ENCODE measurements at places on chromosomes 6 and 20.
A peak's percentile ranks its signal among the peaks of the same experiment; 100 is the strongest.

DNA sequence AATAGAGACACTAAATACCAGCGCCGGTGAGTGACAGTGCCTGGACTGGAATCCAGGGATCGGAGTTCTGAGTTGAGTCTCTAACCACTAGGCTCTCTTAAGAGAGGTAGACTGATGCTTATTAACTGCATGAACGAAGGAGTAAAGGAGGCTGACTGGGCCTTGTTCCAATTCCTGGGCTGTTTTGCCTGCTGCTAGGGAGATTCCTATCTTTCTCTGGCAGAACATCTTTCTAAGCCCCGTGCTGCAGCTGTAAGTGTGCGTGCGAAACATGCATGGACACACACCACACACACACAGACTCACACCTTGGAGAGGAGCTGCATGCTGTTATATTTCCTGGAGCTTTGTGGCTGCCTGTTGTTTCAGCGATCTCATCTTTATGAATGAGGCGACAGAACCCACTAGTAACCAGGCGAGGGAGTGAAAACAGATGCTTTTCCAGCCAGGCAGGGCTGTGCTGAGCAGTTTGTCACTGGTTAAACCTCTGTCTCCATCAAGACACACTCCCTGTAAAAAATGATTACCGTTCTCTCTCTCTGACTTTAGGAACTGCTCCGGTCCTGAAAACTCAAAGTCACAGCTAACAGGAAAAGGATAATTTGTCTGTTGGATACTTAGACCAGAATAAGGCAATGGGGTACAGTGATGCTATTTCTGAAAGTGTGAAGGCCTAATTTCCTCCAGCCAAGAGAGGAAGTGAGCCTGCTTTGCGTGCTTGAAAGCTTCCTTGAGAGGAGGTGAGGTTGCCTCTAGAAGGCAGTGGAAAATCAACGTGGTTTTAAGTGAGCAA lies 157.4 kb upstream of the ZNF217 start:
- DNase-seq, result peak; percentile 5

DNA sequence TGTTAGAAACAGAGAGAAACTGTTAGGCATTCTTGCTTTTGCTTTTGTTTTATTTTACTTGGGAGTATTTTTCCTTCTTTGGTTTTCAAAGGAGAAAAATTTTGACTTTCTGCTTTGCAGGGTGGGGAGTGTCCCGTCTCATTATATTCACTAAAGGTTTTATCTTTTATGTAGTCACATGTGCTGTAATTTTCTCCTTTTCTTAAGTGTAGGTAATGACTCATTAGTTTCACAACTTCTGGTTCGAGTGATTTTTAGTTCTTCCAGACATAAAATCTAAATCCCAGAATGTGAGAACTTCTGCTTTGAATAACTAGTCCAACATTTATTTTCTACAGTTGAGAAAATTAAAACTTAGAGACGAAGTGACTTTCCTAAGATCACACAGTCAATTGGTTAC lies 37.7 kb downstream of the ADGRF1 start:
- DNase-seq, result no peak

DNA sequence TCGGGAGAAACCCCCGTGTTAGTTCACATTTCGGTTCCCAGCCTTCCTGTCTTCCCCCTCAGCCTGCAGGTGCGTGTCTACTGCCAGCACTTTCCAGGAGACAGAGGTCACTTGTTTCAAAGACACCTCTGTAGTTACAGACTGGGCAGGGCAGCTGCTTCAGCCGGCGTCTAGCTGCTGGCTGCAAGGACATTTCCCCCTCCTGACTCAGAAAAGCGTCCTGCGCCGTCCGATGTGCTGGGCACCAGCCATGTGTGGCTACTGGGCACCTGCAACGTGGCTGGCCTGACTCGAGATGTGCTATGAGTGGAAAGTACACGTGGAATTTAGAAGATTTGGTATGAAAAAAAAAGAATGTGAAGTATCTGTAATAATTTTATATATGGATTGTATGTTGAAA lies 37.6 kb downstream of the RRBP1 start:
- DNase-seq, result no peak

DNA sequence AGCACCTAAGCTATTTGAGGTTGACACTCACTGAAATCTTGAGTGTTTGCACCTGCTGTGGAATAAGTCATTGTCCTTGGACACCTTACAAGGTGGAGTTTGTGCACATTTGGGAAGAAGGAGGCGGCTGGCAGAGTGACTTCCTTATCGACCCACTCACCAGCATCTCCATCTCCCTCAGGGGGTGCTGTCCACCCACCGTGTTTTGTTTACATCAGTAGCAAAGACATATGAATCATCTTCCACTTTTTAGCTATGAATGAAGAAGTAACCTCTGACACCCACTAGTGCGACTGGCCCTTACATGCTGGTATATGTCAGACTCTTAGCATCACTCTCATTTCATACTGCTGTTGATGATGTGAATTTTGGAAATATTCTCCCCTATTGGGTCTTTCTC lies 119.5 kb upstream of the SGK1 start:
- DNase-seq, result no peak

DNA sequence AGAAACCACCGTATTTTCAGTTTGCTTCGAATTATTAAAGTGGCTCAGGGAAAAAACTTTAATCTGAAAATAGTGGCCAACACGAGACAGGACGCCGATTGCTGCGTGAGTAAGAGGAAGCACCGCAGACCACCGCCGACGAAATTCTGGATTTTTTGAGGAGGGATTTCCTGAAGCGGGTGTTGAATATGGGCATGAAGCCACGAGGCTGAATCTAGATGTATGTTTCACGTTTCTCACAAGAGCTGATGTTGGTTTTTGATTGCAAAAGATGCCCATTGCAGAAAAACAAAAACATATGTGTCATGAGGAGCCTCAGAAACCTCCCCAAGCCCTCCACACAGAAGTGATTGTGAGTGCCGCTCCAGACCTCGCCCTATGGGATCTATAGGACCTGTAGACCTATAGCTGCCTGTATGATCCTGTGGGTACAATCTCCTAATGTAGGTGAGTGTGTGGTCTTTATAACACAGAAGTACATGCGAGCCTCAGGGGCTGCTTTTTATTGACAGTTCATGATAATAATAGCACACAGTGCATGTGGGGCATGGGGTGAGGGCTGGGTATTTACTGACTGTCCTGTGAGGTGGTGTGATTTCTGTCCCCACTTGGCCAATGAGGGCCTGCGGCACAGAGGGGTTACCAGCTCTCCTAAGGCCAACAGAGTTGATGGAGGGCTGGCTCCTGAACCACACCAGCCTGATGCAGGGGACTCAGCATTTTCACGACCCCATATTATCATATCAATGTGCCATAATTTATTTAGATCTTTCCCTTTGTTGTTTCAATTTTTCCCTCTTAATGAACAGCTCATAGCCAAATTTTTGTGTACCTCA lies 243.9 kb downstream of the DLL1 start:
- DNase-seq, result no peak

GRCh38 chr6:84061174-84061573 lies 27.6 kb downstream of the MRAP2 start:
- DNase-seq, result no peak

- no peak for DNase-seq
Measured at GRCh38 chr20:13831476-13831875, 46.6 kb downstream of the NDUFAF5 start.

- DNase-seq, result no peak
Measured at GRCh38 chr6:37518116-37518515, 18.4 kb upstream of the CCDC167 start.

DNA sequence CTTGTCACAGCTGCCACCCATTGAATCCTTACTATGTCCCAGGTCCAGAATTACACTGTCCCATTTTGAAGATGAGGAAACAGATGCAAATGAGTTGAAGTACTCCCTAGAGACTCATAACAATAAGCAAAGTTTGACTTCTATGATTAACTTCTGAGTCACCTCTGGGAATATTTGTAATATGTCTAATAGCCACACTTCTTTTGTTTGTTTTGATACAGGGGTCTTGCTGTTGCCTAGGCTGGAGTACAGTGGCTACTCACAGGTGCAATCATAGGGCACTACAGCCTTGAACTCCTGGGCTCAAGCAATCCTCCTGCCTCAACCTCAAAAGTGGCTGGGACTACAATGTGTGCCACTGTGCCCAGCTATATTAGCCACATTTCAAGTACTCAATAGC lies 11.4 kb upstream of the SOX12 start:
- DNase-seq, result no peak

DNA sequence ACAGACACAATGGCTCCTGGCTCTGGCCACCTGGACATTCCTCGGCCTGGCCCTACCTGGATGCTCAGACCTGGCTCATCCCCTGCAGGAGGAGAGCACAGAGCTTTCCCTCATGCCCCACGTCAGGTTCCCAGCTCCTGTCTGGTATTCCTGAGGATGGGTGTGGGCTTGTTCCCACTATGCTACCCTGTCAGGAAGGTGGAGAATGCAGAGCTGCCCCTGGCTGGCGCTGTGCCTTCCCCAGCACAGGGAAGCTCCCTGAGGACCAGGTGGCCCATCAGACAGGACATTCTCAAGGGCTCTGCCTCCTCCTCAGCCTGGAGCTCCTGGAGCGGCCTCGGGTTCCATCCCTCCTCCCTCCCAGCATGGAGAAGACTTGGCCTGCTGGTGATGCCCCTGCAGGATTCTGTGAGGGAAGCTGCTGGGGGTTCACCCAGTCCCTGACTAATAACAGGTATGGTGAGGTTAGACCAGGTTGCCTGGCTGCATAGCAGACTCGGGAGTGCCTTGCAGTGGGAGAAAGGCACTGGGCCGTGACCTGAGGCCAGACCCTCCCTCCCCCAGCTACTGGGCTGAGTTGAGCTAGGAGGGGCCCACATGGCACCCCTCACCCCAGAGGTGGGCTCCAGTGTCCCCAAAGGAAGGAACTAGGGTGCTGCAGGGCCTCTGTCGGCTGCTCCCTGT lies 156.0 kb upstream of the MLN start:
- no peak for DNase-seq

GRCh38 chr6:73980096-73980495 lies 284.1 kb downstream of the CD109 start:
- DNase-seq, result no peak

GRCh38 chr6:149864578-149865535 lies 698 bp upstream of the LRP11 start:
- no peak for DNase-seq

- DNase-seq, result no peak
Measured at GRCh38 chr20:13469262-13469661, 169.5 kb downstream of the TASP1 start.

GRCh38 chr6:32852018-32852843 lies 1.3 kb downstream of the TAP1 start:
- DNase-seq, result no peak

GRCh38 chr20:10276878-10277580 lies 58.4 kb downstream of the SNAP25 start:
- no peak for DNase-seq

GRCh38 chr6:166600931-166601330 lies 14.5 kb upstream of the RAMACL start:
- DNase-seq, result no peak

- no peak for DNase-seq
Measured at GRCh38 chr6:167047554-167047953, 48.4 kb downstream of the CEP43 start.

- DNase-seq, result no peak
Measured at GRCh38 chr20:33757046-33757445, 25.2 kb downstream of the ZNF341 start.
